Stimulated activated CD4-positive, alpha-beta T cell treated with anti-CD3 and anti-CD28 coated beads, Interleukin-1b, Interleukin-23, amount 100 ng/mL, for 1 hour (primary cell): ENCODE measurements at places on chromosomes 5 and 9.

DNA sequence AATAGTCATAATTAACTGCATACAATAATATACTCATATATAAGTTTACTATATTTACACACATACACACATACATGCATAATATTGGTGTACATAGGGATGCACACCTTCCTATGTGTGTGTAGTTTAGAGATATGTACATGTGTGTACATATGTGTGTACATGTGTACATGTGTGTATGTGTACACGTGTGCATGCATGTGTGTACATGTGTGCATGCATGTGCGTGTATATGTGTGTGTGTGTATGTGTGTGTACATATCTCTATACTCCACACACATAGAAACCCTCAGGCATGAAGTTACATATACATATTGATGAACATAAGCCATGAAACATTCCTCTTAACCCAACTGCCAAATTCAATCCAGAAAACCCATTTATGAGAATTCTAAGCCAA lies 547.8 kb downstream of the TLR4 start:
- DNase-seq: no peak

DNA sequence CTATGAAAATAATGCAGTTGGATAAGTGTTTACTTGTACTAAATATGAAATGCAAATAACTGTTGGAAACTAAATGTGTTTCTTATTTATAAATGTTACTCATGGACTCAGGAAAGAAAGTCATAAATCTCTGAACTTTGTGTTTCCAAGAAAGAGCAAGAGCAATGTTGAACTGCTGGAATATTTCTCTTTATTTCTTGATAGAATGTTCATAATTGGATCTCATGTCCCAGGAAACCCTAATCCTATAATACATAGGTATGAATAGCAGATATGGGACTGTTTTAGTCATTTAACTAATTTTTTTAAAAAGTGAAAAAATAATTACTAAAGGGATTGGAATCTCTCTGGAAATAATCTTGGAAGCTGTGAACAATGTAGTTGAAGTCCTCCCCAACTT lies 245.0 kb upstream of the ACTBL2 start:
- no peak for DNase-seq

GRCh38 chr5:28286566-28286965 lies 1248.2 kb upstream of the CDH9 start:
- DNase-seq: no peak

- no peak for DNase-seq
Measured at GRCh38 chr9:95175523-95175922, 142.0 kb downstream of the FANCC start.

- DNase-seq: no peak
Measured at GRCh38 chr5:128927644-128928043, 37.6 kb upstream of the SLC27A6 start.

DNA sequence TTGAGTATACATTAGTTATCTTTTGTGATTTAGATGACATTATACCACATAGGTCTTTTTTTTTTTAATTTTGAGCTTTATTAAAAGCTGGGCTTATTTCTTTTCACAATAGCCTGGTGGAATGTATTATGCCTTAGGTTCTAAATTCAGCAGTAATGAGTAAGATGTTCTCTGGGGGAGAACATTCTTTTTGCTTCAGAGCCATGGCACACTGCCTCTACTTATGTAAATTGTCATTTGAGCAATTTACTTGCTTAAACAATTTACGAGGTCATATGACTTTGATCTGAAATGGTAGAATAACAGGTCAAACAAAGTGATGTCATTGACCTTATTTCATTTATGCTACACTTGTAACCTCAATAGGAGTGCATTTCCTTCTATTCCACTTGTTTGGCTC lies 154.2 kb downstream of the FOCAD start:
- no peak for DNase-seq

GRCh38 chr5:143207563-143208364 lies 195.7 kb downstream of the NR3C1 start:
- DNase-seq: no peak

GRCh38 chr9:109109967-109110328 lies 9.8 kb downstream of the TMEM245 start:
- DNase-seq: no peak

DNA sequence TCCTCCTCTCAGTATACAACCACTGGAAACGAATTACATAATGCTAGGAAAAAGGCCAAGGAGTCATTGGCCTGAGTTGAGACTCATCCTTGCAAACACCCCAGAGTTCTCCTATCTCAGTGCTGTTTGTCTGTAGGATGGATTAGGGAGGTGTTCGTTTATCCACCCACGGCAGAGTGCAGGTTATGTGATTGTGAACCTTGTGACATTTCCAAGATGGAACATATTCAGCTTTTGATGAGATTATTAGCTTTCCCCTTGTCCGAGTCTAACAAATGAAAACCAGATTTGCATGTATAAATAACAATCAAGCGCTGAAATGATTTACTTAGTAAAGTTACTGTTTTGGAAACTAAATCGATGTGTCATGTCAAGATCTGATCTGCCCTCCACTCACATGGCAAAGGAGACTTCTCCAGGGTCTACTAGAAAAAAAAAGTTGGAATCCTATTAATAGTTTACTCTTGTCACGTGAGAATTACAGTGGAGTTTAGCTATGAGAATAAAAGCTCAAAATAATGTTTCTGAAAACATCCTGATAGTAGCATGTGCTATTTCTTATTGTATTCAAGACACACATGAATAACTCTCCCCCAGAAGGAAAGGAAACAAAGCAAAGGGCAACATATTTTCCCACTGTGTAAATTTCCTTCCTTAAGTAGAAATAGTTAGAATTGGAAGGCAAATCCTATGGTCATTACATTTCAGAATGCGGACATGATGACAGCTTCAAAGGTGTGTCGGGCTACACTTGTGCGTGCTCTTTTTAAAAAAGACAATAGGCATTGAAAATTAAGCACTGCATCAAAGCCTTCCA lies 600.4 kb downstream of the EBF1 start:
- DNase-seq: no peak

- no peak for DNase-seq
Measured at GRCh38 chr9:101158361-101158760, 129.8 kb downstream of the PLPPR1 start.

- no peak for DNase-seq
Measured at GRCh38 chr5:134541736-134542376, 16.4 kb downstream of the JADE2 start.

- DNase-seq: no peak
Measured at GRCh38 chr5:115787426-115787825, 29.0 kb downstream of the CDO1 start.

DNA sequence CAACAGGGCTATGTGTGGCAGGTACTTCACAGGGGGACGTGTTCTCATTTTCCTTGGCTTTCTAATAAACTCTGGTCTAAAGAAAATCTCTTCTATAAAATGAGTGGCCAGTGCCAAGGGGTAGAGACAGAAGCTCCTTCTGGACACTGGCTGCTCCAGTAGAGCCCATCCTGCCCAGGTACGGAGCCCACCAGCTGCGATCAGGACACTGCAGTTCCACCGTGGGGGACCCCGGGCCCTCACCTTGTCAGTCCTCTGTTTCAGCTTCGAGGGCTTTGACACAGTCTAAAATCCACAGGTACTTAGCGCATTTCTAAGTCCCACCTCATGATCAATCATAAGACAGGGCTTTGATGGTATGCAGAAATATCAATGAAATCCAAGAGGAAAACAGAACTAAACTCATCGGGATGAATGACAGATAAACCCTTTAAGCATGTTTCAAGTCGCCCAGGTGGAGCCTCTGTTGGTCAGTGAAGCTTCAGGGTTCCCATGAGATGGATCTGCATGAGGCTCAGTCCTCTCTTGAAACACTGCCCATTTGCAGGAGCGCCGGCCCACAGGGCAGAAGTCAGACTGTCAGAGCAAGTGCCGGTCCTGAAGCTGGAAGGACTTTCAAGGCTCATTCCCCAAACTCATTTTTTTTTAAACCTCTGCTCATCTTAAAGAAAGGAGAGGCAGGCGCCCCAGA lies 20.3 kb upstream of the TERT start:
- no peak for DNase-seq

DNA sequence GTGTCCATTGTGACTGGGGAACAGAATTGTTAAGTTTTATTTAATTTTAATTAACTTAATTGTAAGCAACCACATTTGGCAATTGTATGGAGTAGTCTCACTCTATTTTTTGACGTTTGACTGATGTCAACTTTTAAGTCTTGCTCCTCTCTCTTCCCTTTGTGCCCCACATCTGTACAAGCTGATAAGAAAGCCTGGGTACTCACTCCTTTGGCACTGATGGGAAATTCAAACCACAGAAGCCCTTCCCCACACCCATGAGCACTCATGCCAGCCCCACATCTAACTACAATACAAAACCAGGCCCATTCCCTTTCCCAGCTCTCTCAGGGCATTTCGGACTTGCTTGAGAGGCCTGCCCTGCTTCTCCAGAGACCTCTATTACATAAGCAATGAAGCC lies 451.5 kb upstream of the KIF2A start:
- no peak for DNase-seq

DNA sequence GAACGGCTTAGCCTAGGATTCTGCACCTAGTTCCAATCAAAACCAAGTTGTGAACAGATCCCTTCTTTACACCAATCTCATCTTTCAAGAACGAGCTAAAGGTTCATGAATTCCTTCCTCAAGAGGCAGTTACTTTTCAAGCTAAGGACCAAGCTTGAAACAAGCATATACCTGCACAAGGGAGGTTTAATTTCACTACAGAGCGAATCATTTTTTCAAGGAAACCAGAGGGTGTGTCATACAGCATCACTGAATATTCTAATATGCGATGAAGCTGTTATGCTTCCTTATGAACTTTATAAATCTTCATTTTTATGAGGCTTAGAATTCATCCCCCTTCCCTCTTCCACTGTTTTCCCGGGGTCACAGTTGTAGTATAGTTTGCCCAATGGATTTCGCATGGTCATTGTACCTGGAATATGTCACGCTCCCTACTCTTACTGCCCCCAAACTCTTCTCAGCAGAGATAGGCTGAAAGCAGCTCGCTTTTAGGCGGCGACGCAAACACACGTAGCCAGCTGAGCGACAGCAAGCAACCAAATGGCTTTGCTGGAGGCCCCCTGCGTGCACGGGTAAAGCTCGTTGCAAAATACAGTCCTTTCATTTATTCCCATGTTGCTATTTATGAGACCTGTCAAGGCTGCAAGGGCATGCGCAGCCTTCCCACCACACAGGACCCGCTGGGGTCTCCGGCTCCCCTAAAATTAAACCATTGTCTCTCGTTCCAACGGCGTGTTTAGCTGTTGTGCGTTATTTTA lies 832 bp downstream of the LMBRD2 start:
- DNase-seq: peak; percentile 4

GRCh38 chr5:54742417-54742891 lies 224.9 kb downstream of the SNX18 start:
- no peak for DNase-seq

- DNase-seq: no peak
Measured at GRCh38 chr5:71924980-71925379, 182.3 kb upstream of the MAP1B start.

DNA sequence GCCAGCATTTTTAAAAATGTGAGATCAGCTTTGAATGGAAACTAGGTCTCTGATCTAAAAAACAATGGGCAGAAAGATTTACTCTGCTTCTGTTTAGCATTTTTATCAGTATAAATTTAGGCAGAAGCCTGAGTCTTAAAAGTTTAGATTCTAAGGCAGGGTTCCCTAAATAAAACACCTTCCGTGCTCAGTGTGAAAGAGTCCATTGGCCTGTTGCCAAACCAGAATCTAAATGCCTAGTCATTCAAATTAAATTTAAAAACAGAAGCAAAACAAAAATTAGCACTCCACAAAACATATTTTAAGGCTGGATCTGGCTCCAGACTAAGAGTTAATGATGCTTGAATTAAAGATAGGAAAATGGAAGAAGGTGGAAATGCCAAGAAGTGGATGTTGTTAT lies 4.5 kb downstream of the TYRP1 start:
- DNase-seq: no peak

- DNase-seq: no peak
Measured at GRCh38 chr5:68071282-68071632, 144.3 kb upstream of the PIK3R1 start.

- DNase-seq: no peak
Measured at GRCh38 chr9:131715906-131716305, 24.0 kb downstream of the RAPGEF1 start.

DNA sequence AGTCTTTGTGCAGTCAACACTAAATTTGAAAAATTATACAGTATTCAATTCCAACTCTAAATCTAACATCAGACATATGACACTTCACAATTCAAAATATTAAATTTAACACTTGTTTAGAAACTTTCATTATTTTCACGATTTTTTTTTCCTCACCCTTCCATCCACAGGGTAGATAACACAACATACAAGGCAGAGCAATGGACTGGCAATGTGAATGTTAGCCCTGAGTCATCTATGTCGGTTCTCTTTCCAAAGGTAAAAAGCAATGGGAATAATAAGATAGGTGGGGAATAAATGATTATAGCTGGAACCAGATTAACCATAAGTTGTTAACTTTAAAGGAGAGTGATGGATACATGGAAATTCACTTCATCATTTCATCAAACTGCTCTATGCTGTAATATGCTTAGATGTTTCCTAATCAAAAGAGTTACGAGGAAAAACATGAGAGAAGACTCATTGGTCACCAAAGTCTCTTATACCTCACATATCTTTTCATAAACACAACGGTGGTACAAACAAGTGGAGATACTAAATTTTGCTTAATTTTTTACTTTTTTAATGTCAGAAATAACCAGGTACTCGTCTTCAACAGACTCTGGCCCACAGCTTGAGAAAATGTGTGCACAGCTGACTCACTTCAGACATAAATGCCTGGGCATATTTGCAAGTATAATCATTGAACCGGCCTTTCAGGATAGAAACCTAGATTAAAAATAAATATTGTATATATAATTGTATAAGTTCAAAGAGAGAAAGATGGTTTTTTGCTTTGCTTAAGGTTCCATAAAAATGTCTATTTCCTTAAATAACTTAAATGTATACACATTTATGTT lies 23.0 kb downstream of the RFX3 start:
- DNase-seq: no peak

DNA sequence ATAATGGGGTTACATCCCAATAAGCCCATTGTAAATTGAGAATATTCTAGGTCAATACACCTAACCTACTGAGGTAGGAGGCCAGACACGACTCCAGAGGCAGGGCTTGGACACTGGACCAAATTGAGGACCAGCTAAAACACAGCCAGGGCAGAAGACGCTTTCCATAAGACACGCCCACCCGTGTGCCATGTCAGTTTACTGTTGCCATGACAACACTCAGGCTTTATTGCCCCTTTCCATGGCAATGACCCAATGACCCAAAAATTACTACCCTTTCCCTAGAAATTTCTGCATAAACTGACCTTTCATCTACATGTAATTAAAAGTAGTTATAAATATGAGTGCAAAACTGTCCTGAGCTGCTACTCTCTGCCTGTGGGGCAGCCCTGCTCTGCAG lies 31.5 kb downstream of the SLC22A4 start:
- DNase-seq: no peak
